ENCODE measurements at places on chromosomes 4 and X.
A peak's percentile ranks its signal among the peaks of the same experiment; 100 is the strongest.

DNA sequence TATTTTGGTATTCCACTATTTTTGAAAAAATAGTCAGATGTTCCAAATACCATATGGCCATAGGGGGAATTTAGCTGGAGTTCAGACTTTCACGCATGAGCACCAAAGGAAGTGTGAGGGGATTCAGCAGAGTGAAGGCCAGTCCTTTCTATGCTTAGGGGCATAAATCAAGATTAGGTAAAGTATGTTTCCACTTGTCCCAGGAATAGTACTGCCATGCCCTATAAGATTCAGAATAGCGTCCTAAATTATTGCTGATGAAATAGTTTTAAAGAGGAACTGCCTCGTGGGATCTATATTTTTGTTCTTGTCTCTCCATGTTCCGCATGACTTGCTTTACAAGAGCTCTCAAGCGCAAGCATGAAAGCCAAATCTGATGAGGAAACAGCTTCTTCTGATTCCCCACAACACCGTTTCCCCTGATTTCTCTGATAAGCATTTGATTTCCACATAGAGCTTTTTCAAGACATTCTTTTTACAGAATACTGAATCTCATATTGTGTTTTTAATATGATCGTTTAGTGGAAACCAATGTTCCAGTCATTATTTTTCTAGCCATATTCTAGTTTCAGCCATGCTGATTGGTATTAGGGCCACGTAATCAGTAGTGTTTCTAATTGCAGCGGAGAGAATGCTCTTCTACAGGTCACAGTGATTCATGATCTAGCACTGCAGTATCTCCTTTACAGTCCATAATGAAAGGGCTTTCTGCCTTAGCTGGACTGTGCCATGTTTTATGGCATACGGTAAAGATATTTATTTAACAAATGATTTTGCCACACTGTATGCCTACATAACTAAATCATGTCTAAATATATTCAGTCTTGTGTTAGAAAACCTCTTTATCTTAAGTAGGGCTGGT is 492.3 kb downstream of the CENPC start:
- no peak for DNase-seq

GRCh38 chrX:33686105-33686504 is 446.0 kb downstream of the FAM47A start:
- DNase-seq = no peak

DNA sequence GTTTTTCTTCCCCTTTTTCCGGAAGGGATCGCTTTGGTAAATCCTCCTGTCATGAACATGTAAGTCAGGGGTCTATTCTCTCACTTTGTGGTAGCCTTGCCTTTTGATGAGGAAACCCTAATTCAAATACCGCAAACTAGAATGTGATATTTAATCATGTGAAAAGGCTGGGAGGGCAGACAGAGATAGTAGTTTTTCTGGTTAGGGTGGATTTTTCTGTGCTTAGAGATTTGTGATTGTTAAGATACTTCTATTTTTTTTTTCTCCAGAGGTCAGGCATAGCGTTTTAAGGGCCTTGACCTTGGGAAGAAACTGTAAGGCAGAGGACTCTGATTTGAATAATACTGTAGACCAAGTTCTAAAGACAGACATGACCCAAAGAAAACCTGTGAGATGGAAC is 41.8 kb upstream of the PACRGL start:
- no peak for DNase-seq

- peak; percentile 10 for DNase-seq
Observed at GRCh38 chr4:175330236-175330635, 412.1 kb downstream of the ADAM29 start.

DNA sequence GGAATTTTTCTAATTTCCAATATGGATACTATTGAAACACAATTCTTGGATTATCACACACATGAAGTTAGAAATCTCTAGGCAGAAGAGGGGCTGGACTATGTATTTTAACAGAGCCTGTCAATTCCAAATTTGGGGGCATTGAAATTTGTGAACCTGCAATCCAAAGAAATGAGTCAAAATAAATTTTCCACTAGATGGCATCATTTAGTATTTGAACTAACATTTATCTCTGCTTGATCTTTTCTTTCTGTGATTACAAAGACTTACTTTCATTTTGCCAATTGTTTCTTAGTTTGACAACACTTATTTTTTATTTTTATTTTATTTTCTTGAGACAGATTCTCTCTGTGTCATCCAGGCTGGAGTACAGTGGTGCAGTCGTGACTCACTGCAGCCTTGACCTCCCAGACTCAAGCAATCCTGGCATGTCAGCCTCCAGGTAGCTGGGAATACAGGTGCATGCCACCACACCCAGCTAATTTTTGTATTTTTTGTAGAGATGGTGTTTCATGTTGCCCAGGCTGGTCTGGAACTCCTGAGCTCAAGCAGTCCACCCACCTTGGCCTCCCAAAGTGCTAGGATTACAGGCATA is 2.7 kb upstream of the PYURF start:
- no peak for DNase-seq

DNA sequence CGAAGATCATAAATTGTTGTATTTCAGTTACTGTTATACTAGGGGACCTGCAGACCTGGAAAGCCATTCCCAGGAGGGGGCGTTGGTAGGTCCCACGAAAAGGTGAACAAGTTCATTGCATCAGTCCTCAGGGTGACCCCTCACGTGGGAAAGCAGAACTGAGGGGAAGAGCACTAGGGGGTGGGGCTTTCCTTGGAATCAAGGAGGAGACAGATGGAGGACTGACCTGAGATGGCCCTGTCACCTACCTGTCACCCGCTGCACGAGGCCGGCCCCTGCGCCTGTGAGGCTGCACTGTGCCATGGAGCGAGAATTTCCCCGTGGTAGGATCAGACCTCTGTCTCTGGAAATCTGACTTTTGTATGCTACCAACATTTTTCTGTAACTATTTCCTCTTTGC is 41.8 kb upstream of the CLDN24 start:
- DNase-seq = no peak

Data from fibroblast of skin of left quadriceps (primary cell).